T47D (cell line): ENCODE measurements at places on chromosomes 12 and 14.

DNA sequence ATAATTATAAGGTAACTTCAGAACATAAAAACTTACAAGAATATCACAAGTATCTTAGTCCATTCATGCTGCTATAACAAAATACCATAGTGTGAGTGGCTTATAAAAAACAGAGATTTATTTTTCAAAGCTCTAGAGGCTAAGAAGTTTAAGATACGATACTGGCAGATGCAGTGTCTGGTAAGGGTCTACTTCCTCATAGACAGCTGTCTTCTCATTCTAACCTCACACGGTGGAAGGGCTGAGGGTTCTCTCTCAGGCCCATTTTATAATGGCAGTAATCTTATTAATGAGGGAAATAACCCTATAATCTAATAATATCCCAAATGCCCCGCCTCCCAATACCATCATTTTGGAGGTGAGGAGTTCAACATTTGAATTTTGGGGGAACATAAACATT is 23.7 kb upstream of the OSBPL8 start:
- no peak for DNase-seq

DNA sequence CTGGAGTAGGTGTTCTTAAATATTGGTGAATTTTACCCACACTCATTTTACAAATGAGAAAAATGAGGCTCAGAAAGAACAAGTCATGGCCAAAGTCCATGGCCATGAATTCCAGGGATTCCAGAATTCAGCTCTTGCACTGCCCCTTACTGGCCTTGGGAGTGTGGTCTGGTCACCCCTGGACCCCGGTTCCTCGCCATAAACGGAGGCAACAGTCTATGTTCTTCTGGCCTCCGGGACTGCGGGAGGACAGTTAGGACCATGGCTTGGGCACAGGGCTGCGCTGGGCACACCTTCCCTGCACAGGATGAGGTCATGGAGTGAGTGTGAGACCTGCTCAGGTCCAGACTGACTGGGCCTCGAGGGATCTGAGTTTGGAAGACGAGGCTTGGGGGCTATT is 6.9 kb downstream of the CCDC197 start:
- no peak for DNase-seq

DNA sequence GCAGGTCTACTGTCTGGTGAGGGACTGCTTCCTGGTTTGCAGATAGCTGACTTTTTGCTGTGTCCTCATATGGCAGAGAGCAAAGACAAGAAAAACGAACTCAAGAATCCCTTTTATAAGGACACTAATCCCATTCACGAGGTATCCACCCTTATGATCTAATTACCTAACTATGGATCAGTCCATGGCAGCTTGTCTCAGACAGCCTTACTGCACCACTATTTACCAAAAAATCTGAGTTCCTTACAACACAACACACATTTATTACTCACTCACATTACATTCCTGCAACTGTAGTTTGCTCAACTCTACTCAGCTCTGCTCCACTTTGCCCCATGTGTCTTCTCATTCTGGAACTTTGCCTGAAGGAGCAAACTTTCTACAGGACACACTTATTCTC is 10.1 kb upstream of the SLC6A15 start:
- DNase-seq: no peak

- no peak for DNase-seq
Measured at GRCh38 chr14:66421990-66422946, 63.9 kb upstream of the CCDC196 start.

DNA sequence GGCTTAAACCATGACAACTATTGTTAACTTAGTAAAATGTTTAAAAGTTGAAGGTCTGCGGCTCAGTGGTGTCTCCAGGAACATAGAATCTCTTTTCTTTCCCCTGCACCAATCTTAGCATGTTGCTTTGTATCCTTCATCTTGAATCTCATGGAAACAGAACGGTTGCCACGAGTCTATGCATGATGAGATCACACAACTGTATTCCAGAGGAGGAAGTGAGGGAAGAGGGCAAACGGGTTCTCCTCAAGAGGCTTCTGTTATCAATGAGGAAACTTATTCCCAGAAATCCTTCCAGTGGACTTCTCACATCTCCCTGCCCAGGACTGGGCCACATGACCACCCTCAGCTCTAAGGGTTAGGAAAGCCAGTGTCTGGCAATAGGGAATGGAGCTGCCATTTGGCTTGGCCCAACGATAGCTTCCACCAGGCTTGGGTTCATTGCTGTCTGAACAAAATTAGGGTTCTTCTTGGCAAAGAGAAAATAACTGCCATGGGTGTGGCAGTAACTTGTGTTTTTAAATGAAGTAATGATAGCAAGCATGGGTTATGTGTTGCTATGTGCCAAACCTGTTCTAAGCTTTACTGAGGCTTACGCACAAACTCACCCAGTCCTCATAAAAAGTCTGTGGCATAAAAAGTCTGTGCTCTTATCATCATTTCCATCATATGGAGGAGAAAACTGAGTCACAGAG is 17.4 kb downstream of the PLXNC1 start:
- DNase-seq: no peak

- DNase-seq: peak; percentile 62
Measured at GRCh38 chr12:44876544-44877410, 662 bp upstream of the NELL2 start.

- DNase-seq: peak; percentile 82
Measured at GRCh38 chr14:70052990-70053389, 135.8 kb downstream of the SLC8A3 start.

GRCh38 chr14:77369285-77369684 is 7.6 kb downstream of the TMED8 start:
- no peak for DNase-seq

- no peak for DNase-seq
Measured at GRCh38 chr12:10027721-10028120, 2.8 kb upstream of the CLEC9A start.

GRCh38 chr14:59038746-59039145 is 149.7 kb upstream of the DAAM1 start:
- no peak for DNase-seq

DNA sequence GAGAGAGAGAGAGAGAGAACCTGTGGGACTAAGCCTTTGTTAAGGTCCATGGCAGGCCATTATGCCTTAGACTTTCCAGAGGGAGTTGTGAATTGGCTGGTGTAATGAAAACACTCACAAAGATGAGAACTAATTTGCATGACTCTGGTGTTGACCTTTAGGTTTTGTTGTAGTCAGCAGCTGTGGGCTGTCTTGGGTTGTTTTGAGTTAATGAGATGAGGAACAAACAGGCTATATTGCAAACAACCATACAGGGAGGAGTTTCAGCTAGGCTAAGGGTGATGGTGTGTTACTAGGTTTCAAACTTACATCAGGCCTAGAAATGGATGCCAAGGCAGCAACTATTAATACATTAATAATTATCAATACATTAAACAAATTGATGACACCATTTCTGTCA is 26.3 kb downstream of the ATXN7L3B start:
- DNase-seq: no peak

GRCh38 chr12:55724940-55725309 is 3.9 kb downstream of the CD63 start:
- no peak for DNase-seq

DNA sequence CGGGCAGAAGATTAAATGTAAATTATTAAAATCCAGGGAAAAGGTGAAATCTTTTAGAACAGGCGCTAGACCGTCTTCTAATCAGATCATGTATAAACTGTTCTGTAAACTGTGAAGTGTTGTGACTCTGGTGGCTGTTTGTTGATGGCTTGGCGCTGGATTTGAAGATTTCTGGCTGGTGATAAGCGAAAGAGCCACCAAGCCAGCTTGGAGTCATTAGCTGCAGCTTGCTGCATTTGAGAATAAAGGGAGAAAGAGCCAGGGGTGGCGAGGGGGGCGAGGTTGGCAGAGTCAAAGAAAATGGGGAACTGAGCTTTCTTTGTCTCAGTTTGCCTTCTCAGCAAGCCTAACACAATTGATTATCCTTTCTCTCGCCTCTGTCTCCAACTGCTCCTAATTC is 8.0 kb downstream of the SYNDIG1L start:
- no peak for DNase-seq

- no peak for DNase-seq
Measured at GRCh38 chr12:123948796-123949769, 23.5 kb downstream of the CCDC92 start.

GRCh38 chr14:52043690-52044089 is 25.2 kb downstream of the NID2 start:
- peak; percentile 49 for DNase-seq

GRCh38 chr12:112117685-112118084 is 7.7 kb upstream of the TRAFD1 start:
- DNase-seq: no peak

- DNase-seq: peak; percentile 60
Measured at GRCh38 chr12:104049903-104050356, at the start of gene GLT8D2. GLT8D2 (minus strand) TSS chr12:104050187; CDS start chr12:104019648, 30,539 bp downstream.

DNA sequence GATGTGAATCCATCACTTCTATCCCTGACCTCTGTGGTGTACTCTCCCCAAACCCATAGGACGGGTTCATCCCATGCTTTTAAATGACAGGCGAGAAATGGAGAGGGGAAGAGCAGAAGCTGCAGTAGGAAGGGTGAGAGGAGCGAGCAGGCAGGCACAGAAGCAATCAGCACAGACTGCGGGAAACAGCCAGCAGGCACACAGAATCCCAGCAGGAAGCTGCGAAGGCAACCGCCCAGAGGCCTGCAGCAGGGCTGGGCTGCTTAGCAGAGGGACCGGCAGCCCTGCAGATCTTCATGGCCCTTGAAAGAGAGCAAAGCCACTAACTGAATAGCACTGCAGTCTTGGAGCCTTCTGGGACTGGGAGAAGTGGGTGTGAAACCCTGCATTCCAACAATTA is 287.0 kb upstream of the FKBP4 start:
- no peak for DNase-seq

- DNase-seq: no peak
Measured at GRCh38 chr14:51873221-51873893, 12.9 kb downstream of the GNG2 start.

DNA sequence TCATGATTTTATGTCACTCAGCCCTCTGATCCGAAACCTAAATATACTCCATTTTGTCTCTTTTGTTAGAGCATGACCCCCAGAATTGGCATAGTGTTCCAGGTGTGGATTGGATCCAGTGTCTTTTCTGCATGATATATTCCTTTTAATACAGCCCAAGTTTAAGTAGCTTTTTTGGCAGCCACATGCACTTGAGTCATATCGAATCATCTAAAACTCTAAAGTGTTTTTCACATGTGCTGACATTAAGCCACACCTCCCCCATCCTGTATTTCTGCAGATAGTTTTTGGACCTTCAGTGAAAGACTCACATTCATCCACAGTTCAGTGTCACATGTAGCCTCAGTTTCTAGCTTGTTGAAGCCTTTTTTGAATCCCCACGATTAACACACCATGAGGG is 30.6 kb downstream of the BORCS5 start:
- DNase-seq: no peak

- DNase-seq: no peak
Measured at GRCh38 chr12:12507121-12507520, 55.5 kb downstream of the DUSP16 start.

GRCh38 chr12:117468016-117468415 is 106.6 kb upstream of the NOS1 start:
- no peak for DNase-seq

GRCh38 chr12:68813242-68813593 is 5.2 kb downstream of the MDM2 start:
- DNase-seq: no peak

DNA sequence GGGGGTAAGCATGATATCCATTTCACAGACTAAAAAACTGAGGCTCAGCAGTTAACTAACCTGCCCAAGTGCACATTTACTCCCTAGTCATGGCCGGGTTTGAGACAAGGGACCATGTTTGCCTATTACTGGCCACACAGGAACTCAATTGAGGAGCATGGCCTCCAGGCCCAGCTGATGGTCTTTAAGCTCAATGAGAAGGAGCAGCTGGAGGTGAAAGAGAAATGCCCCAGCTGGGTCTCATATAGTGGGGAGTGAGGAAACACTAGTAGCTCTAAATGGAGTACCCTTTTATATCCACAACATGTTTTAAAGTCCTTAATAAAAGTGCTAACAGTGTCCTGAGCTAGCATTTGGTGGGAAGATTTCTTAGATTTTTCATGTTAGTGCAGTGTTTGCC is 1.6 kb downstream of the TDP1 start:
- no peak for DNase-seq

- DNase-seq: no peak
Measured at GRCh38 chr12:104721039-104721405, 237.1 kb downstream of the SLC41A2 start.
